Fibroblast of villous mesenchyme (primary cell): ENCODE measurements at places on chromosomes 4 and X. TPM values are rescaled to one million over a fixed set of nuclear protein-coding genes. Genes with fewer than 3 reads are reported as not detected.
A peak's percentile ranks its signal among the peaks of the same experiment; 100 is the strongest.

TMEM31 gene
- 0.32 TPM in 1 of 2 replicates, not detected in the other for total RNA-seq

- DNase-seq = no peak
Observed at GRCh38 chr4:74067586-74067985, 29.1 kb upstream of the CXCL3 start.

- no peak for DNase-seq
Observed at GRCh38 chr4:153212736-153213135, 8.5 kb downstream of the TRIM2 start.

DMRTC1B gene
- total RNA-seq = not detected in 2 replicates

- DNase-seq = peak; percentile 44
Observed at GRCh38 chr4:33725861-33726260, 2518.5 kb downstream of the ARAP2 start.

HTRA3 gene
- total RNA-seq = 0.86 and 1.3 TPM in 2 replicates

GAB1 gene
- total RNA-seq = 13.0 and 16.1 TPM in 2 replicates

MGARP gene
- total RNA-seq = 41.2 and 106 TPM in 2 replicates

- DNase-seq = peak; percentile 16
Observed at GRCh38 chrX:108590496-108590895, 145.9 kb downstream of the IRS4 start.

DNA sequence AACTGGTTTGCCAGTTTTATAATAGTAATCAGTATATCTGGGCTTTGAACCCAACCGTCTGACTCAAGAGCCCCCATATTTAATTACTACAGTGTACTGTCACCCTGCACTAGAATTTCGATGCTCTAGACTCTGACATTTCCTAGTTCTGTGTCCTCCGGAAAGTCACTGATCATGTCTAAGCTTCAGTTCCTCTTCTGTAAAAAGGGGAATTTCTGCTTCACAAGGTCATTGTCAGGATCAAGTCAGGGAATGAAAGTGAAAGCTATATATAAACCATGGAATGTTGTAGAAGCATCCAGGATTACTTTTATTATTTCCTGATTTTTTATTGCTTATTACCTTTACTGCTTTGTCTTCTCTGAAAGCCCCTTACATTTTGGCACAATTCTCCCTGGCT lies 4.0 kb upstream of the KCNIP4 start:
- no peak for DNase-seq

DNA sequence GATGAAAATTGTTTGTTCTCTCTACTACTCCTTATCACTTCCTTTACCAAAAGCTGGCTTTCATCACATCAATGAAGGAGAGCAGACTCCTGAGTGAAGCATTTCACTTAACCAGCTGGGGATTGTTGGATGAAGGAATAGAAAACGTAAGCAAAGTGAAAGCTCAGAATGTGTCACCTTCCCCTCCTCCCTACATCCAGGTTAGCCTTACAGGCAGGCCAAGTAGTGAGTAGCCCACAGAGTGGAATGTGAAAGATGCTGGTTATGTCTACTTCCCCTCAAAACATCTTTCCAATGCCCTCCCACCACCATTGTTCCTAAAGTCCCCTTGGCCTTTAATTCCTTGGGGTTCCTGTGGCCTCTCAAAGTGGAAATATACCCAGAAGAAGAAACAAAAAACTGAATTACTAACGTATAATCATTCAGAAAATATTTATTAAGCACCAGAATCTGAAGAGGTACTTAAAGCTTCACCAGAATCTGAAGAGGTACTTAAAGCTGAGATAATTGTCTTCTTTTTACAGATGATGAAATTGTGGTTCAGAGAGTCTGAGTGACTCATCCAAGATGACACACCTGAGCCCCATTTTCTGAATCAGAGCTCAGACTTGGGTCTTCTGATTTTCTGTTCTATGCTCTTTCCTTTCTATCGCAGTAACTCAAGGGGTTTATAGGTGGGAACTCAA lies 6.5 kb downstream of the P2RY4 start:
- DNase-seq = no peak

GRCh38 chr4:152976212-152976761 lies 40.2 kb downstream of the FHDC1 start:
- no peak for DNase-seq

HMGB2 gene
- total RNA-seq = 33.8 and 60.0 TPM in 2 replicates

GRCh38 chr4:169644802-169645201 lies 24.4 kb downstream of the CLCN3 start:
- DNase-seq = no peak

- DNase-seq = no peak
Observed at GRCh38 chrX:105869701-105870100, 47.4 kb downstream of the NRK start.

- no peak for DNase-seq
Observed at GRCh38 chrX:689983-690382, 59.4 kb downstream of the SHOX start.

EFHC2 gene
- total RNA-seq = under 0.01 and 0.32 TPM in 2 replicates

GRCh38 chr4:6023731-6024130 lies 5.5 kb upstream of the C4orf50 start:
- no peak for DNase-seq

- no peak for DNase-seq
Observed at GRCh38 chrX:148947399-148947975, 447.1 kb downstream of the AFF2 start.

- no peak for DNase-seq
Observed at GRCh38 chr4:8319731-8320385, 50.3 kb downstream of the HTRA3 start.

MAGEA9B gene
- total RNA-seq = under 0.01 TPM in 1 of 2 replicates, not detected in the other

- DNase-seq = peak; percentile 3
Observed at GRCh38 chrX:19840899-19841648, 46.3 kb downstream of the SH3KBP1 start.

DNA sequence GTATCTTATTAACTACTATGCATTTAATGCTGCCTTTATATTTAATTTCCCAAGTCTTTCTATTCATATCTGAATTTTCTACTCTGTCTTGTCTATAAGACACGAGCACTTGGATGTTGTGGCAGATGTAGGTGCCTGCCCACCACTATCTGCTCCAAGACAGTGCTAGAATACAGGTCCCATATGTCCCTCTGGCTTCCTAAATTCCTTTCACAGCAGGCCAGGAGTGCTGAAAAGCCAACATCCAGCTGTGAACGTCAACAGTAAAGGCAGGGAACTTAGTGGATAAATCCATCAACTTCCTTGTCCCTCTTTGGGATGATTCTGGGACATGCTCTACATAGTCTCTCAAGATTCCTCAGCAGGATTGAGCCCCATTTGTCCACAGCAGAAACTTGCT lies 245.1 kb upstream of the ETNPPL start:
- DNase-seq = no peak

PPP1R2C gene
- total RNA-seq = not detected in 2 replicates

DNA sequence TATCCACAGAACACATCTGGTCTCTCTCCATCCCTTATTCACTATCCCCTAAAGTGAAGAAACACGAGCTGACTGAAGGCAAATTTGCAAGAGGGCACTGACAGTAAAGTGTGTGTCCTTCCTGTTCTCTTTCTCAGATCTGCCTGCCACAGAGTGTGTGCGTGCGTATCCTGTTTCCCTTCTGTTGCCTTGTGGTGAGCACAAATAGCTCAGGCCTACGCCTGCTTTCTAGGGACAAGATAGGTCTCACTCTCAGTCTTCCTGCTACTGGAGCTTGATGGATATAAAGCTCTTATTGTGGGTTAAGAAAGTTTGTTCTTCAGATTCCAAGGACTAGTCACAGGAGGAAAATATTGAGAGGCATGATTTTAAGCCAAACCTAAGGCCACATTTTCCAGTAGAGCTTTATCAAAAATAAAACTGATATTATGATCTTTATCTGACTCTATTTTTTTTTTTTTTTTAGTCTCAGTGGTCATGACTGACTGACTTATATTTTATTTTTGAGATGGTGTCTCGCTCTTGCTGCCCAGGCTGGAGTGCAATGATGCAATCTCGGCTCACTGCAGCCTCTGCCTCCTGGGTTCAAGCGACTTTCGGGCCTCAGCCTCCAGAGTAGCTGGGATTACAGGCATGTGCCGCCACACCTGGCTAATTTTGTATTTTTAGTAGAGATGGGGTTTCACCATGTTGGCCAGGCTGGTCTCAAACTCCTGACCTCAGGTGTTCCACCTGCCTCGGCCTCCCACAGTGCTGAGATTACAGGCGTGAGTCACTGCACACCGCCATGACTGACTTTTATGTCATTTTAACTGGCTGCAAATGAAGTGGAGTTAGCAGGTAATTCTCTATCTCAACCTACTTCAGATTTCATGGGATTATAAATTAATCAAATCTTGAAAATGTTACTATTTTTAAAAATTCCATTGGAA lies 140.3 kb upstream of the SH3RF1 start:
- peak; percentile 75 for DNase-seq

DNA sequence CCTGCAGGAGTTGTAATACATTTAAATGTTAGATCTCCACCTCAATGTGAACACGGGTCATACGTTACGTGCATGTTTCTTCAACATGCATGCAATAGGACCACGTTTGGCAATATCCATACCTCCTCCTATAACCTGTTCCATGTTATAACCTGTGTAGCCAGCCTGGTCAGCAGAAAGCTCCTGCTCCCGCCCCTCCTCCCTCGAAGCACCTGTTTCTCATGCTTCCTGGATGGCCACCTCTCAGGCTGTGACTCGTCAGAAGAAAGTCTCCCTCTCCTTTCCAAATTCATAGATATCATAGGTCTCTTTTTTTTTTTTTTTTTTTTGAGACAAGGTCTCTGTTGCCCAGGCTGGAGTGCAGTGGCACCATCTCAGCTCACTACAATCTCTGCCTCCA lies 96.5 kb downstream of the HMX1 start:
- DNase-seq = no peak

DNA sequence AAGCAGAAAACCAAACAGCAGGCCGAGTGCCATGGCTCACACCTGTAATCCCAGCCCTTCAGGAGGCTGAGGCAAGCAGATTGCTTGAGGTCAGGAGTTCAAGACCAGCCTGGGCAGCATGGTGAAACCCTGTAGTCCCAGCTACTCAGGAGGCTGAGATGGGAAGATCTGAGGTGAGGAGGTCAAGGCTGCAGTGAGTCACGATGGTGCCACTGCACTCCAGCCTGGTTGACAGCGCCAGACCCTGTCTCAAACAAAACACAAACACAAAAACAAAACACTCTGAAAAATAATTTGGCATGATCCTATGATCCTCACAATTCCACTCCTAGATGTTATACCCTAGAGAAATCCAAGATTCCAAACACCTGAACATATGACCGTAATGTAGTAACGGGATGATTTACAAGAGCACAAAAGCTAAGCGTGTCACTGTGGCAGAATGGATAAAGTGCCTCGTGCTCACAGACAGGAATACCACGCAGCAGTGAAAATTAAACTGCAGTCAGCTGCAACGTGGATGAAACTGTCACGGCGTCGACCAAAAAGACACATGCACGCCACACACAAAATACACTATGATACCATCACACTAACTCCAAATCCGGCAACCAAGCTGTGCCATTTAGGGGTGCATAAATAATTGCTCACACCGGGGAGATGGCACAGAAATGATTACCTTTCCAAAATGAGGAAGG lies 1.7 kb downstream of the NELFA start:
- no peak for DNase-seq

DNA sequence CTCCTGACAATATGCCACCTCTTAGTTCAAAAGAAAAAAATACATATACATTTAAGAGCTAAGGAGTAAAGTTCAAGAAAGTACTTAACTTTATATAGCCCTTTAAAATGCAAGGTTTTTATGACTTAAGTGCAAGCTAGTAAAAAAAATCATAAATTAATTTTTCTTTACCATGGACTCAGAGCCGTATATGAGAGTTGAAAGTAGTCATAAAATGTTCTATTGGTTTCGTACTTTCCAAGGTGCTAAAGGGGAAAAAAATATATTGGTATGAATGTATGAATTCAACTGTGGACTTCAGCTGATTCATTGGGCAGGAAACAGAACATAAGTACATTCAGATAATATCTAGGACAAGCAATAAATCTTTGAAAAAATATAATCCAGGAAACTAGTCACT lies 869.8 kb upstream of the AGA start:
- no peak for DNase-seq

DNA sequence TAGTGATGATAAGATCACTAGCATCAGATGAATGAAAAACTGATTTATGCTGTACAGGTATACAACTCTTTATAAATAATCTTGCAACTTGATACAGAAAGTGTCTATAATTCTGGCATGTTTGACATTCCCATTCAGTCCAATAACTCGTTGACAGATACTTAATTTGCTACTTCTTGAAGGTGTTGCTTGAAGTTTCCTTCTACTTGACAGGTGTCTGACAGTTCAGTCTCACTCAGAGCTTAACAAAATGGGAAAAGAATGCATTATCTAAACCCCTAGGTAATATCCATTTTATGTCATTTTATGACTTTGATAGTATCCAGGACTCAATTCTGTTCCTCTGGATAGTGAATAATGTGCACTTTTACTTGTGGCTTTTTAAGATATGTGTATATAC lies 508.9 kb downstream of the GRID2 start:
- DNase-seq = no peak

GRCh38 chr4:140346136-140346535 lies 27.3 kb upstream of the SCOC start:
- DNase-seq = no peak

DNA sequence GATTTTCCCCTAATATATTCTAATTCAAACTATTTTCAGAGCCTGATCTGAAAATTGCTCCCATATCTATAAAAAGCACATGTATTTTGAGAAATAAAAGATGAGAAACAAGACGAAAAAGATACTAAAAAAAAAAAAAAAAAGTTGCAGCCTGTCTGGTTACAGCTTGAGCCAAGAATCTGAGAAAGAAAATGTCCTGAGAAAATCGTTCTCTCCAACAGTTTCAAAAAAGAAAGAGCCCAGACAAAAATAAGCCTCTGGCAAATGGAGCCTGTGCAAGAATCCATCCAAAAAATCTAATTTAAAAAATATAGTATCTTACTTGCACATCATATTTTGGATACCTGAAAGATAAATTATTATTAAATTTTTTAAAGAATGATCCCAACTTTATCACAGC lies 163.0 kb upstream of the TBL1X start:
- DNase-seq = no peak

- DNase-seq = no peak
Observed at GRCh38 chr4:106718548-106718947, 317.6 kb downstream of the DKK2 start.

- DNase-seq = no peak
Observed at GRCh38 chr4:148773313-148773712, 331.1 kb upstream of the NR3C2 start.

TCEAL2 gene
- total RNA-seq = not detected in 2 replicates

DNA sequence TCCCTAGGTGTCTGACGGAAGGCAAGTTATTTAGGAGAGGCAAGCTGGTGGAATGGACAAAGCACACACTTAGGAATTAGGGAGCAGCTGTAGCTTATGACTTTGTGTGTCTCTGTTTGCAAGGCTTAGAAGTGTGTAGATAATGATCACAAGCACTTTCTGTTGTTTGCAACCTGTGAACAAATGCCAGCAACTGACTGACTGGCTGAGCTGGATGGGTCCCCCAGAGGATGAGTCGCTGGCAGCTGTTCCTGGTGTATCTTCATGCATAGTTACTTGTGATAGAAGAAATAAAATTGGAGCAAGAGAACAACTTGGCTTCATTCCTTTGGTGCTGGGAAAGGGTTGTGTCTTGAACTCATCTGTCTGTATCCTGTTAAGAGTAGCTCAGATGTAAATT lies 64.2 kb upstream of the BEND4 start:
- DNase-seq = no peak
